ENCODE measurements at places on chromosomes 2 and 18. TPM values are rescaled to one million over a fixed set of nuclear protein-coding genes. Genes with fewer than 3 reads are reported as not detected.

GRCh38 chr2:104321116-104321795 lies 532.7 kb upstream of the POU3F3 start:
- DNase-seq = no peak

DNA sequence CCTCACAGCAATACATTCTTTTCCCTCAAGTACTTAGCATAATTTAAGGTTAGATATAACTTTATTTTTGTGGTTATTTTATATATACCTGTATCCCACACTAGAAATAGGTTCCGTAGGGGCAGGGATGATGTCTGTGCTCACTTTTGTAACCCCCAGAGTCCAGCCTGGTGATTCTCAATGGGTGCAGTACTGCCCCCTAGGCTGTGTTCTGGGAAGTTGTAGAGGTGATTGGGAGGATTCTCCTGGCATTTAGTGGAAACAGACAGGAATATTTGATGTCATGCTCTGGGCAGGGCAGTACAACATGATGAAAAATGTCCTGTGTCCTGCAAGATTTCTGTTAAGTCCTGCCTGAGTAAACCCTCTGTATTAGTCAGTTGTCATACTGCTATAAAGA lies 333.3 kb downstream of the PLCL1 start:
- no peak for DNase-seq

The SERPINB7 gene
- 167 TPM for total RNA-seq

GRCh38 chr2:105545730-105546627 lies 147.1 kb upstream of the FHL2 start:
- peak; percentile 60 for DNase-seq

The SRD5A2 gene
- total RNA-seq = not detected

DNA sequence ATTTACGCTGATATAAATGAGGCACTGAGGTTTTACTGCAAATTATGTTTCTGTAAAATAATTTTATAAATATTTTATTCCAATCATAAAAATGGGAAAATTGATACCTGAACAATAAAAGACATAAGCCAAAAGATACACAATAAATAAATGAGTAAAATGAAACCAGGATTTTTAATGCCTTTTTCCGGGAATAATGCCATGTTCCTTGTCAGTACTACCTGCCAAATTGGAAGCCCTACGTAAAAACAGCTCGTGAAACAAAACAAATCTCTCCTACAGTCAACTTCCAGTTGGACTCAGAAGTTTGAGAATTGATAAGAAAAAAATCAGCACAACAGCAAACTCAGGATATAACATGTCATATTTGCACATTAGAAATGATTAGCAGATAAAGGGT lies 18.0 kb downstream of the GALNT3 start:
- DNase-seq = no peak

Measured in HFFc6 (cell line).